Caco-2 (cell line): ENCODE measurements at places on chromosomes 3 and 15. TPM values are rescaled to one million over a fixed set of nuclear protein-coding genes. Genes with fewer than 3 reads are reported as not detected.
A peak's percentile ranks its signal among the peaks of the same experiment; 100 is the strongest.

- no peak for DNase-seq
- peaks cover 15% of the 10 kb centered on the region; the same call in 1 of the 2 replicates for H3K4me1 ChIP-seq
- no peak overlapping the region for H3K4me3 ChIP-seq
- no peaks in the 10 kb centered on the region for H3K27me3 ChIP-seq
- H3K27ac ChIP-seq = peak overlapping the region; percentile 45
Measured at GRCh38 chr3:130688697-130689470, 57.7 kb downstream of the PIK3R4 start.

OGG1 gene
- 24.1 and 25.3 TPM in 2 replicates for total RNA-seq

GOLGA8R gene
- total RNA-seq = not detected in 2 replicates

GRCh38 chr3:10253731-10254130 is 5.5 kb downstream of the TATDN2 start:
- H3K4me3 ChIP-seq = no peak overlapping the region
- H3K4me1 ChIP-seq = peaks cover 9% of the 10 kb centered on the region; the same call in 1 of the 2 replicates
- H3K36me3 ChIP-seq = no peaks in the 10 kb centered on the region; the same call in 1 of the 2 replicates

DNA sequence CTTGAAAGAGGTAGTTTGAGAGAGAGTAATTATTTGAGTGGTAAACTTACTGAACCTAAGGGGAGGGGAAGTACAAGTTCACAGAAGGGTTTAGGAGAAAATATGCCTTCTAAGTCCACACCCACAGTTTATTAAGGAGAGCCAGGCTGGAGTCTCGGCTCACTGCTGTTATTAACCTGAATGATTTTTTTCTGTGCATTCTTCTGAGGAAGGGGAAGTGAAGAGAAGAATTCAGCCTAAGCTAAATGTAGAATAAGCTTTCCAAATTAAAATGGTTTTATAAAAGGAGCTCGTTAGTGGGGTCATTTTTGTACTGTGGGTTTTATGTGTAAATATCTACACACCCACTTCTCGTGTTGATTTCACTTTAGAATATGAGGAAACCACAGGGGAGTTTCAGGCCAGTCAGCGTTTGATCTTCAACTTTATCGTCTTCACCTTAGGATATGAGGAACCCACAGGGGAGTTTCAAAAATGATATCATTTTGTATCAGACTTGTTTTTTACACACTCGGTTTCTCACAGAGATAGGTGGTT is 1.5 kb downstream of the WHAMM start:
- peak; percentile 1 for DNase-seq
- no peaks in the 10 kb centered on the region for H3K4me1 ChIP-seq
- H3K27ac ChIP-seq = peak overlapping the region; percentile 81
- H3K36me3 ChIP-seq = no peaks in the 10 kb centered on the region
- no peaks in the 10 kb centered on the region for H3K27me3 ChIP-seq
- peak overlapping the region; percentile 87 for H3K4me3 ChIP-seq

DNA sequence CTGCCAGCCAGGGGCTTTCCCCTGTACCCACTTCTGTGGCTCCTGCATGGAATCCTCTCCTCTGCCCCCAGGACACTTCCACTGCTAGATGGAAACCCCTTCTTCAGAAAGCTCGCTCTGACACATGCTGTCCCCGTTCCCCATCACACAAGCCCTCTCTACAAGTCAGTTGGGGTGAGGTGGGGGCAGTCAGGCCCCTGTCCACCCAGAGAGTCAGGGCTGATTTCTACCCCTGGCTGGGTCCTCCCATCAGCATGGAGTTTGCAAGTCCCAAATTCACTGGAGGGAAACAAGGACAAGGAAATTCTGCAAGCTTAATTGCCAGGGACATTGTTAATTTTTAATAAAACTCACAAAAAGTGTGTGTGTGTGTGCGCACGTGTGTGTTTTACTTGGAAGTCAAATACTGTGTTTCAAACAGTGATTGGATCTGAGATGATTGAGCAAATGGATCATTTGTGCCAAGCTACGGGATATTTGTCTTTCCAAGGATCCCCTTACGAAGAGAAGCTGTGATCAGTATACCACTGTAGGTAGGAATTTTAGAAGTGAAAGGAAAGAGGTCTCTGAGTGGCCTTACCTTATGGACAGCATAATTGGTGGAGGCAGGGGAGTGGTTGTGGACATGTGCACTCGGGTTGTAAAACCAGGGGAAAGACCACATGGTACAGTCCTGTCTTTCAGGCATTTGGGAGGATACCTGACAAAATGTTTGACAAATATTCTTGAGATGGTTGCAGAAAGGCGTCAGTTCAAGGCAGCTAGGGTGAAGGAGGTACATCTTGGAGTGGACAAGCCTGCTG is 1.5 kb upstream of the AMOTL2 start:
- peaks cover 10% of the 10 kb centered on the region for H3K36me3 ChIP-seq
- peaks cover 45% of the 10 kb centered on the region for H3K4me1 ChIP-seq
- H3K4me3 ChIP-seq = peak overlapping the region; percentile 92

TMEM158 gene
- total RNA-seq = 0.70 and 0.82 TPM in 2 replicates

TUBGCP5 gene
- total RNA-seq = 48.3 and 53.1 TPM in 2 replicates

DNA sequence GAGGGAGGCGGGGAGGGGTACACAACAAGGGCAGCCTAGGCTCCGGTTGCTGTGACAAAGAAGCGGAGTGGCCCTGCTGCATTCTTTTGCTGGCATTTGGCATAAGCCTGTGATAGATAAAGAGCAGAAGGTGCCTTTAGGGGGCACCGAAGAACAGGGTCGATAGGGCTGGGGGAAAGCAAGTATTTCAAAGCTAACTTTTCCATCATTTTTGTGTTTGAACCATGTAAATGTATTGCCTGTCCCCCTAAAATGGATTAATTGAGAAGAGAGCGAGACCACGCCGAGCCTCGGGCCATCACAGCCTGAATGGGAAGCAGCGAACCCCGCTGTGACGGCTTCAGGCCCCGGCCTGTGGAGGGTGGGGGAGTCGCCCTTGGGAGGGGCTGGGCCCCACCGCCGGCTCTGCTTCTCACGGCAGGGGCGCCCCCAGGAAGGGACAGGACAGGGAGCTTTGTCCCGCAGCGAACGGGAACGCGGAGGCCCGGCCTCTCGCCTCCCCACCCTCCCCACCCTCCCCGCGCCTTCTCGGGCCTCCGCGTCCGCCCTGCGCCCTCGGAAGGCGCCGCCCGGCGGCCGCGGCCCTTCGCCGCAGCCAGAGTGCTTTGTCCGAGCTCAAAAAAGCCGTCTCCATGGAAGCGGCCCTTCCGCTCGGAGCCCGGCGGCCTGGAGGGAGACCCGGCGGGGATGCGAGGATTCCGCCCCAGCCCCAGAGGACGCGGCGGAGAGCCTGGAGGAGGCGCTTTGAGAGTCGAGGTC is 32.4 kb upstream of the ALDH1L1 start:
- H3K4me1 ChIP-seq = peaks cover 3% of the 10 kb centered on the region; the same call in 1 of the 2 replicates
- peak overlapping the region; percentile 54 for H3K27ac ChIP-seq
- H3K4me3 ChIP-seq = peak overlapping the region; percentile 48
- peak; percentile 49 for DNase-seq
- H3K36me3 ChIP-seq = no peaks in the 10 kb centered on the region
- H3K27me3 ChIP-seq = no peaks in the 10 kb centered on the region

TTC23 gene
- total RNA-seq = 8.5 and 10.8 TPM in 2 replicates

ANKRD63 gene
- 0.28 and 0.79 TPM in 2 replicates for total RNA-seq
